Germinal center (tissue), 1 donor: ENCODE measurements at places on chromosomes 3 and 15.

GRCh38 chr3:1447452-1447851 lies 354.6 kb downstream of the CNTN6 start:
- no peak for DNase-seq

- no peak for DNase-seq
These were observed 867 bp upstream of the DCAF1 start for GRCh38 chr3:51500632-51501131.

GRCh38 chr3:187968883-187969580 lies 184.9 kb upstream of the LPP start:
- no peak for DNase-seq

DNA sequence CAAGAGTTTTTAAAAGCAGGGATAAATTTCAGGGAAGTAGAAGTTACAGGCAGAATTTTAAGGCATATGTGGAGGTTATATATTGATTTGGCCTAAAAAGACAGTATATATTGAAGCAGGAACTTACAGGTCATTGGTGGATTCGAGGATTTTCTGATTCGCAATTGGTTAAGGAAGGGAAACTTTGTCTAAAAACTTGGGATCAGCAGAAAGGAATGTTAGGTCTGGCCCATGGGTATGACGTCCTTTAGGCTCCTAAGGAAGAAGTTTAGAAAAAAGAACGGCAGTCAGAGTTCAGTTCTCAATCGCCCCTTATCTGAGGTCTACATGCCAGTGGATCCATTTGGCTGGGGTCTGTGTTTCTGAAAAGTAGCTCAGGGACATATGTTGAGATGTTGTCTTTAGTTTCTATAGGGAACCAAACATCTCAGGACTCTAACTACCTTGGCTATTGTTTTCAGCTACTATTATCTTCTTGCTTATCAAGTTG lies 33.2 kb upstream of the ACP3 start:
- no peak for DNase-seq

DNA sequence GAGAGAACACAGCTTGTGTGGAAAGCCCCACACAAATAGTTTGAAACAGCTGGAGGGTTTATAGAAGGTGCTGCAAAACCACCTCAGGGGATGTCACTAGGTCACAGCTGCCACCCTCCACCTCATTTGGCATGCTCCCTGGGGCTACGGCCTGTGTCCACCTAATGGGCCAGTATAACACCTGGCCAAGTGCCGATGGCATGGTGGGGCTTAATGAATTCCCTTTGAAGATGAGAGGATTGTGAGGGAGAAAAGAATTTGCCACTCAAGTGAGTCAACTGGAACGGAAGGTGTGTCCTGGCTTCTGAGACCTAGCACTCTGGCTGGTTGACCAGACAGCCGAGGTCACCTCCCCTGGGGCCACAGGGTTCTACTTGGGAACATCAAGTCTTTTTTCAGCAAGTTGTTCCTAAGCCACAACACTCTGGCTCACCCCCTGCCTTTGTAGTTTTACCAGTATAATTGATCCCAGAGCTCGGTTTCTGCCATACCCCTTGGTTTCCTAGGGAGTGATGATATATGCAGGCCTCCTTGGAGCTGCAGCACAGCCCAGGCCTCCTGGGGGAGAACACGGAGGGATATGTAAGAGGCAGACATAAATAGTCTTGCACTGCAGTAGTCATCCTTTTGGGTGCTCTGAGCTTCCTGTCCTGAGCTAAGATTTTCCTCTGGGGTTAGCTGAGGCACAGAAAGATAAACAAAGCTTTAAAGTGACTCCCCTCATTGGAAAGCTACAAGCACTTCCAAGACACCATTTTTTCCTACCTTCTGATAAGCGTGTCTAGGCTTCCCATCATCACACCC lies 178.2 kb upstream of the LPP start:
- no peak for DNase-seq

GRCh38 chr3:9056581-9056980 lies 93.3 kb upstream of the RAD18 start:
- DNase-seq: no peak

DNA sequence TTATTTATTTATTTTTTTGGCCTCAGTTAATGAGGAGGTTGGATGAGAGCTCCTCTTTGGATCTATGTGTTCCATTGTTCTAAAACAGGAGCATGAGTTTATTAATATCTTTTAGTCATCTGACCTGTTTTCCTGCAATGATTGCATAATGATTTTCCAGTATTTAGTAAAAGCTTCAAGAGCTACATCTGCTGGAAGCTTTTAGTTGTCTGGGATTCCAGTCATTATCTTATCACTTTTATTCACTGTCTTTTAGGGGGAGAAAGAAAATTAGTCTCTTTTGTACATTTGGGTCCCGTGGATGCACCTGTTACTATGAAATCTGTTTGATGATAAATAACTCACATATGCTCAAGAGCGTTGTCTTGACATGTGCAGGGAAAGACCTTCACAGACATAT lies 1270.0 kb downstream of the ROBO1 start:
- DNase-seq: no peak

DNA sequence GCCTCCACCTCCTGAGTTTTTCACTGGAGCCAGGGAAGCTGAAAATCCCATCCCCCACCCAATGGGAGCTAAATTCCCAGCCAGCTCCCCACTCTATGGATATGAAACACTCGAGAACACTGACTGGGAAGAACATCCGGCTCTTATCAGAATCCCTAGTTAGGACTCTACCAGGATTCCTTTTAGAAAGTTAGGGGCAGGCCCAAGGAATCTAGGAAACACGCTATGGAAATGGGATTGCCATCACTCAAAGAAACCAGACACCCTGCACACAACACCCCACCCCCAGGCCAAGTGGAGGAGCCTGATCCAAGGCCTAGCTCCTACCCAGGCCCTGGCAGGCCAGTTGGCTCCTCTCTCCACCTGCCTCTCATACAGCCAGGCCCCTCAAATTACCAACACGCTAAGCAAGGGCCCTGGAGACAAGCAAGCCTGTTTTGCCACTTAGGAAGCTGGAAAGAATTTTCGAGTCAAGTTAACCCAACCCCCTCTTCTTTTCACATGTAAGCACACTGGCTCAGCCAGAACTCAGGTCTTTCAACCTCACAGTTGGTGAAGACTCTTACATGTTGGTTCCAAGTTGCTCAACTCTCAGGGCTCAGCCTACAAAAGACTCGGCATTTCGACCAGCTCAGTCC lies 75.5 kb downstream of the RBPMS2 start:
- DNase-seq: no peak

DNA sequence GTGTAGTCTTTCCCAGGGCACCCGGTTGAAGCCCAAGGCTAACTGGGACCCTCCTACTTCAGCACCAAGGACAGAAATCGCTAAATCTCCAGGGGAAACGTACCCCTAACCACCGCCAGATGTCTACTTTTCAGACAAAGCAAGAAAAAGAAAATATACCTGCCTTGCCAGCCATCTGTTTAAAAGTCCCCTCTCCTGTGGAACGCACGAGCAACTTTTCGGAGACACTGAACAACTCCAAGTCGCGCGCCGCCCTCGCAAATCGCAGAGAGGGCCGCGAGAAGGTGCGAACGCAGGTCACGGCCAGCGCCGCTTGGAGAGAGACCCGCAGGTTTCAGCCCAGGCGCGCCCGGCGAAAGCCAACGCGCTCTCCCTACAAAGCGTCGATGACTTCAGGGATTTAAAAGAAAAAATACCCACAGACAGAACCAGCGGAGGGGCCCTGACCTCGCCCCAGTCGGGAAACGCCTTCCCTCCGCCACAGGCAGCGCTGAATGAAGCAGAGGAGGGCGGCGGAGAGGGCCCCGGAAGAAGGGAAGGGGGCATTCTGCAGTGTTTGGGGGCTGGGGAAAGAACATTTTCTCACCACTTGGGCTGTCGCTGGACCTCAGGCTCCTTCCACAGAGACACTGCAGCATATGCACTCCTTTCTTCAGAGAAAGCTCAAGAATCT lies 213.1 kb downstream of the FGF12 start:
- peak; percentile 8 for DNase-seq

DNA sequence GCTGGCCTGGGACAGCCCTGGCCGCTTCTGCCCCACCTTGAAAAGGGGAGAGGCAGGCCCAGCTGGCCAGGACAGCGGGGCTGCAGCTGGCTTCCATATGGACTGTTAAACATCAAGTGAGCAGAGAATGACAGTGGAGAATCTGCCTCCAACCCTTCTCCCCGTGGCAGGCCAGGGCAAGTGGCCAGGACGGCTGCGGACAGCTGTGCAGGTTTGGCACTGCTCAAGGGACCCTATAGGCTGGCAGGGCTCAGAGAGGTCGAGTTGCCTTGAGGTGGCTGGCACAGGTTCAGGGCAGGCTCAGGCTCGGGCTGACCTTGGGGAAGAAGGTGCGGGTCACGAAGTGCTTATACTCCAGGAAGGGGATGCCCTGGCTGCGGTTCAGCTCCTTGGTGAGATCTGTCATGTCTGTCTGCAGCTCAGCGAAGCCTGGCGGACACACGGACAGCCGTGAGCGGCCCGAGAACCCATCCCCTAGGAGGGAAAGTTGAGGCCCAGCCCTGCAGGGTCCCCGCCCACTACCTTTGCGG lies 24.3 kb downstream of the H1-8 start:
- DNase-seq: no peak

DNA sequence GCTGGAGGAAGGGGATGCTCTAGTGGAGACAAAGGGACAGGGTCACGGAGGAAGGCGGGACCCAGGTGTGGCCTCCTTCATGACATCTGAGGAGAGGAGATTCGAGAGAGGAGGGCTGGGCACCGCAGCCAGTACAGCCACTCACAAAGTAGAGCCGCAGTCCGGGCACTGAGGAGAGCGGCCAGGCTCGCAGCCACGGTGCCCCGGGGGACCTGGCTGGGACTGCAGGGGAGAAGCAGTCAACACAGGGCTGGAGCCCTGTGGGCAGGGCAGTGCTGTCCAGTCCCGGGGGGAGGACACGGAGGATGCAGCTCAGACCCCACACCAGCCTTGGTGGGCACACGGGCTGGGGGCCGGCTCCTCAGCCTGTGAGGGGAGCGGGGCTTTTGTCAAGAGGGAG lies 40.3 kb downstream of the HMCES start:
- no peak for DNase-seq

DNA sequence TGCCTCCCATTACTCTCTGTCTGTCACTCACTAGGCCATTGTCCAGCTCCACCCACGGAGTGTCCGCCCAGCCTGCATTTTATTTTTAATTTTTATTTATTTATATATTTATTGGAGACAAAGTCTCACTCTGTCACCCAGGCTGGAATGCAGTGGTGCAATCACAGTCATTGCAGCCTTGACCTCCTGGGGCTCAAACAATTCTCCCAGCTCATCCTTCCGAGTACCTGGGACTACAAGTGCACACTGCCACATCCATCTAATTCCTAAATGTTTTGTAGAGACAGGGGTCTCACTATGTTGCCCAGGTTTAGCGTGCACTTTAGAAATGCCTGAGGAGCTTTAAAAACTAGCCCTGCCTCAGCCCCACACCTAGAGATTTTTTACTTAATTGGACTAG lies 141.5 kb downstream of the LIPC start:
- DNase-seq: no peak

DNA sequence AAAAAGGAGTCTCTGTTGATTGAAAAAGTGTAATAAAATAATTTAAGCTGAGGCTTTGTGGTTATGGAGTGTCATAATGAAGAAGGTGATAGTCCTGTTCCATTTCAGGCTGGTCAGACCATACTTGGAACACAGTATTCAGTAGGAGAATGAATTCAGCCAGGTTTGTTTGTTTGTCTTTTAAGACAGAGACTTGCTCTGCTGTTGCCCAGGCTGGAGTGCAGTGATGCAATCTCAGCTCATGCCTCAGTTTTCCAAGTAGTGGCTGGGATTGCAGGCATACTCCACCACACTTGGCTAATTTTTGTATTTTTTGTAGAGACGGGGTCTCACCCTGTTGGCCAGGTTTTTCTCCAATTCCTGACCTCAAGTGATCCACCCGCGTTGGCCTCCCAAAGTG lies 33.5 kb downstream of the IQGAP1 start:
- no peak for DNase-seq

DNA sequence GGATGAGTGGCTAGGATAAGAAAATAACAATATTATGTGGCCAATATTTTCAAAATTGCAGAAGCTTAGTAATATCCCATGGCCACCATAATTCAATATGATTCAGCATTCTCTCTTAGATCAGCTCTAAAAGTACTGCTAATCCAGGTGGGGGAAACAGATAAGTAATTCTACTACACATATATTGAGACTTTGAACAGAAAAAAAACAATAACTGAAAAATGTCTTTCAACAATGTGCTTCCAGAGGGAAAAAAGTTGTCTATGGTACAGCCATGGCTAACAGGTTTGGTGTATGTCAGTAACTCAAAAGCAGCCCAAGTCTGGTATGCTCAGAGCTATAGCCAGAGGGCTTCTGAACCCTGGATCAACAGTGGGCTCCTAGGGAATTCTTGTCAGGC lies 42.4 kb upstream of the PPIB start:
- DNase-seq: no peak

- no peak for DNase-seq
These were observed 50.4 kb upstream of the ICE2 start for GRCh38 chr15:60529332-60529731.

GRCh38 chr3:197008436-197009209 lies 21.0 kb downstream of the MELTF start:
- no peak for DNase-seq

- DNase-seq: no peak
These were observed 57.8 kb downstream of the WNT7A start for GRCh38 chr3:13822042-13822441.

DNA sequence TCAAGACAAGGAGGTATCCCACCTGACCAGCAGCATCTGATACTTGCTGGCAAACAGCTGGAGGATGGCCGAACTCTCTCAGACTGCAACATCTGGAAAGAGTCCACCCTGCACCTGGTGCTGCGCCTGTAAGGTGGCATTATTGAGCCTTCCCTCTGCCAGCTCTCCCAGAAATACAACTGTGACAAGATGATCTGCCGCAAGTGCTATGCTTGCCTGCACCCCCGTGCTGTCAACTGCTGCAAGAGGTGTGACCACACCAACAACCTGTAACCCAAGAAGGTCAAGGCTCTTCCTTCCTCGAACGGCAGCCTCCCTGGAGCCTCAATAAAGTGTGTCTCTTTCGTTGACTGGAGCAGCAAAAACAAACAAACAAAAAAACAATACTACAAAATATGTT lies 2.2 kb upstream of the SLC4A7 start:
- no peak for DNase-seq

GRCh38 chr15:68821841-68822381 lies 1.2 kb upstream of the ANP32A start:
- DNase-seq: no peak
